Neural progenitor cell (in vitro differentiated cells): ENCODE measurements at places on chromosomes 6 and 20. TPM values are rescaled to one million over a fixed set of nuclear protein-coding genes. Genes with fewer than 3 reads are reported as not detected.

GRCh38 chr6:108947114-108947854, 99.1 kb downstream of the ARMC2 start:
- no peak for DNase-seq
- H3K4me1 ChIP-seq: no peaks in the 10 kb centered on the region
- no peaks in the 10 kb centered on the region for H3K27me3 ChIP-seq
- H3K4me3 ChIP-seq: no peak overlapping the region

GRCh38 chr20:21391972-21392352, 5.4 kb downstream of the NKX2-4 start:
- H3K27me3 ChIP-seq: peaks cover 83% of the 10 kb centered on the region
- no peak for DNase-seq
- peak overlapping the region; percentile 45 for H3K4me3 ChIP-seq
- H3K27ac ChIP-seq: no peak overlapping the region

- H3K36me3 ChIP-seq: no peaks in the 10 kb centered on the region
- DNase-seq: no peak
- no peak overlapping the region for H3K27ac ChIP-seq
Observed at GRCh38 chr6:43036712-43037111, 15.3 kb downstream of the RRP36 start.

The LHFPL5 gene
- total RNA-seq: not detected in 2 replicates
